ENCODE measurements at places on chromosomes 3 and 15.

GRCh38 chr15:50676799-50677483 lies 9.7 kb downstream of the TRPM7 start:
- DNase-seq: no peak

DNA sequence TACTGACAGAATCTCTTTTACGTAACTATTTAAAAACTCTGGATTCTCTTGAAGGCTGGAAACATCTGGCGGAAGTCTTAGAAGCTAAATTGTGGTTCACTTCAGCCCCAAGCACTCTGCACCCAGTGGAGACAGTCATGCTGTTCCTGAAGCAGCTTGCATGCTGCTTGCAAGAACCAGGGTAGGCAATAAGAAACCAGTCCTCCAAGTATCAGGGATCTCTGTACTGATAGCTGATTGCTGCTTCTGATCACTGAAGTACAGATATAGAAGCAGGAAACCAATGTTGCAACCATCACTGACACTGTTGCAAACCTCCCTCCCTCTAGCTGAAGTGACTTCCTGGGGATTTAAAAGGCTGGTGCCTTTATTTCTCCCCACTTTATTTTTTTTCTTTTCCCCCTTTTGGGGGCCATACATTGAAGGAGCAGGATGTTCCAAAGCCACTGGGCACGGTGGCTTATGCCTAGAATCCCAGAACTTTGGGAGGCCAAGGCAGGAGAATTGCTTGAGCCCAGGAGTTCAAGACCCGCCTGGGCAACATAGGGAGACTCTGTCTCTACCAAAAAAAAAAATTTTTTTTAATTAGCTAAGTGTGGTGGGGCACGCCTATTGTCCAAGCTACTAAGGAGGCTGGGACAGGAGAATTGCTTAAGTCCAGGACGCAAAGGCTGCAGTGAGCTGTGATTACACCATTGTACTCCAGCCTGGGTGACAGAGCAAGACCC lies 15.3 kb downstream of the SPCS1 start:
- DNase-seq: no peak

- DNase-seq: no peak
Measured at GRCh38 chr3:182366746-182367145, 426.6 kb upstream of the ATP11B start.

- DNase-seq: no peak
Measured at GRCh38 chr15:52008698-52009434, 10.2 kb upstream of the MAPK6 start.

- DNase-seq: no peak
Measured at GRCh38 chr15:40846841-40847222, 3.0 kb downstream of the SPINT1 start.

GRCh38 chr15:65335278-65336055 lies 31.0 kb downstream of the RNU5B-1 start:
- no peak for DNase-seq

Measured in stimulated activated CD4-positive, alpha-beta T cell treated with anti-CD3 and anti-CD28 coated beads, Interleukin-2, amount 100 ng/mL, for 48 hours (primary cell).